Kasumi-1 (cell line): ENCODE measurements at places on chromosomes 4 and X.

- no peak for DNase-seq
Measured at GRCh38 chr4:156815717-156816359, 155.8 kb downstream of the PDGFC start.

GRCh38 chr4:166422475-166422874, 549.4 kb downstream of the TLL1 start:
- no peak for DNase-seq

DNA sequence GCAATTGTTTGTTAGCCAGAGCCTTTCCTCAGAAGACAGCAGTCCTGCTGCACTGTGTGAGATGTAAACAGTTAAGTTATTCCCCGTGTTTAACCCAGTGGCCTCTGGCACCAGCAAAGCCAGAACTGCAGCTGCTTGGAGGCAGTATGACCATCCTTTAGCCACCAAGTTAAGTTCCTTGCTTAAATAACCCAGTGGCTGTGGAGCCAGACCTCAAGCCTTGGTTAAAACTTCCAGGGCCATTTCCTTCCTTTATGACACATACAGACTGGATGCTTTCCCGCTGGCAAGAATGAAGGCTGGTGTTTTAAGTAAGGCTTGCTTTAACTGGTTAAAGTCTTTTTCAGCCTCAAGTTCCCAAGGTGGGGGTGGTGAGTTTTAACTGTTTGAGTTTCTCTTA, 379.8 kb downstream of the DCAF12L2 start:
- DNase-seq = no peak

- DNase-seq = no peak
Measured at GRCh38 chr4:113159942-113160545, 110.6 kb downstream of the ANK2 start.

GRCh38 chrX:44989995-44990770, 117.2 kb downstream of the KDM6A start:
- DNase-seq = no peak

- DNase-seq = no peak
Measured at GRCh38 chr4:3228881-3229280, 20.1 kb upstream of the MSANTD1 start.

- peak; percentile 63 for DNase-seq
Measured at GRCh38 chrX:58025979-58026378, 115.7 kb upstream of the ZXDA start.

- no peak for DNase-seq
Measured at GRCh38 chr4:157221426-157221894, 932 bp downstream of the GRIA2 start.

DNA sequence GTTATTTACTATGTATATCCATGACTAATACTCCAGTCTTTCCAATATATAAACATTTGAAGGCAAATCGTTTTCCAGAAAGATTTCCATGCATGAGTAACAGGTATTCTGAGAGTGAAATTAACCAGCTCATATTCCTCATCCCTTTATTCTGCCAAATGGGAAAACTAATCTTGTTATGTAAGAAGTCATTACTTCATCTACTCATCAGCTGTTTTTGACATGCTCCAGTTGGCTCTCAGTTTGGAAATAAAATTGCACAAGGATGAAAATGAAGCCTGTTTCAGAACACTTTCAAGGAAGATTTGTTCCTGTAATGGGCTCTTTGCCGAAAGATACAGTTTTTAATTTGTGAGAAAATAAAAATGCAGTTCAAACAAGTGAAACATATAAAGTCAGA, 121.9 kb downstream of the KCTD8 start:
- DNase-seq = no peak

DNA sequence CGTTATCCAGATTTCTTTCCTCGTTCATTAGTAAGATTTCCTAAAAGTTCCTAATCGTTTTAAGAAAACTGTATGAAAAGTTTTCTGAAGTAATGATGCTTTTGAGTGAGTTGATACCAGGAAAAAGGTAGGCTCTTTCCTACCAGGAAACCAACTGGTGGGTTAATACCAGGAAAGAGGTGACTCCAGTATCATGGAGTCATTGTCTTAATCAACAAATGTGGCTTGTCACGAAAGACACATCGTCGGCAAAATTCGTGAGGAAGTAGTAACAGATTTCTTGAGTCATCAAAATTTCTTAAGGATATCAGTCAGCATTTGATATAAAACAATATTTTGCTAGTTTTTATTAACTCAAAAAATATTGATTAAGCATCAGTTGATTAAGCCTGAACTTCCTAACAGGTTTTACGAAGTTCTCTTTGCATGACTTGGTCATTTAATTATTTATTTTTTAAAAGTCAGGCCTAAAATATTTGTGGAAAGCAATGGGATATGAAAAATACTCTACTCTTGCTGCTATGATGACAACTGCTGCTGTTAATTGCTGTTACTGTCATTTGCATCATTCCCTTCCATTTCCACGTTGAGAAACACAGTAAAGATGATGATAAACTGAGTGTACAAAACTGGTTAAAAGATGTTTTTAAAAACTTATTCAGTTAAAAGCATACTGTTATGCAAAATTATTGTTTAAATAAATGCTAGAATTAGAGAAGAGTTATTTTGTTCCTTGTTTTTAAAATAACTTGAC, 3.2 kb upstream of the PPBP start:
- DNase-seq = no peak

DNA sequence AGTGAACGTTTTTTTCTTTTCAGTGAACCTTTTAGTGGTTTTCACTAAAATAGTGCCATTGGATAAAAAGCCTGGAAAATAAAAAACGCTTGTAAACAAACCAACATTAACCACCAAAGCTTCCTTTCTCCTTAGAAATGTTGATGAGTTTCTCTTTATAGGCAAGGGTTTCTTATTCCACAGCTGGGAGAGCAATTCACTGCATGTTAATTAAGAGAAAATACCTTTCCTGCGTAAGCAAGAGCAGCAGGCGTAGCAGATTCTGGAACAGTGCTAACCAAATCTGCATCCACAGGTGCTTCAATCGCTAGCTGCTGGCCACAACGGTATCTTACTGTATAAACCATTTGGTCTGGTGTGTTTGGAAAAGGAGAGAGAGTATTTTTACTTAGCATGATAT, 13.3 kb upstream of the AASDH start:
- no peak for DNase-seq

DNA sequence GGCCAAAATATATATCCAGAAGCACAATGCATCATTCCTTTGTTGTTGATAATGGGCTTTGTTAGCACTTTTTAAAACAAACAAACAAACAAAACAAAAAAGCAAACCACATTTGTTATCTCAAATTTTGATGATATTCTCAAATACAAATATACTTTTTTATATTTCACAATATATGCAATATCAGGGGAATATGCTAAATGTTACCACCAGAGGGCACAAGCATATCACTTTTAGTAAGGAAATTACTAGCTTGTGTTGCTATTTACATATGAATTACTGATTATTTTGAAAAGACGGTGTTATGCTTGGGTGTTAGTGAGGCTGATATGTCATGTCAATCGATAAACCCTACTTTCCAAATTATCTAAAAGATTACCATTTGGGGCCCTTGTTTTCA, 29.1 kb downstream of the RIPPLY1 start:
- peak; percentile 39 for DNase-seq

GRCh38 chr4:30208731-30209435, 511.3 kb upstream of the PCDH7 start:
- DNase-seq = no peak

- DNase-seq = no peak
Measured at GRCh38 chr4:81566161-81566591, 94.5 kb upstream of the RASGEF1B start.

DNA sequence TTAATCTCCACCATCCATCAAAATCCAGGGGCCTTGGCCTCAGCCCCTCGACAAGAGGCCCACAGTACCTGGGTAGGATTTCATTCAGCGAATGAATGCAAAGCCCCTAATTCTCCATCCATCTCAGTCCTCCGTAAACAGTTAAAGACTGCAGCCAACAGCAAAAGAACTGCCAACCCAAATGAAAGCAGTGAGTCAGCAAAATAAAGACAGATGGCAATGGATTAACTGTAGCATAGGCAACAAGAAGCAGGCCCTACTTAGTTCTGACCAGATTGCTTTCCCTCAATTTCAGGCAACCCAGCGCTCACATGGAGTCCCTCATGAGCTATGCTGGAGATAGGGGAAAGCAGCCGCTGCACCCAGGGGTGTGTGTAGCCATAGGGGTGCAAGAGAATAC, 21.4 kb downstream of the PLAC1 start:
- DNase-seq = no peak

DNA sequence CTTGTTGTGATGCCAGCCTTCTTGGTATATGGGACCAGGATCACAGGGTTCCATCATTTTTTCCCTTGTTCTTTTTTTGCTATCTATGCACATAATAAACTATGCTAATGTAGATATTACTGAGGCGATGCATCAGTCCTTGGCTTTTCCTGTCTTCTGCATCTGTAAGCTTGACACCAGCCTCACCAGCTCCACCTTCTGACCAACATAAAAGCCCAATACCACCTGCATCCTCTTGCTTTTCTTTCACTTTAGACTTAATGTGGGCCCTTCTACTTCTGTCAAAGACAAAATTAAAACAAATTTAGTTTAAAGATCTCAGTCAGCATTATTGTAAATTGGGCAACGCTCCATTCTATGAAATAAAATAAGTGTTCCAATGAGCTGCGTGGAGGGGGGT, 1718.8 kb upstream of the PCDH10 start:
- DNase-seq = peak; percentile 45

GRCh38 chr4:40737879-40738278, 11.9 kb upstream of the NSUN7 start:
- DNase-seq = no peak

- peak; percentile 51 for DNase-seq
Measured at GRCh38 chr4:185201977-185202962, 1.5 kb downstream of the CFAP97 start.

- DNase-seq = no peak
Measured at GRCh38 chr4:163697121-163697520, 202.6 kb downstream of the TMA16 start.

GRCh38 chr4:188492886-188493285, 353.6 kb downstream of the TRIML1 start:
- no peak for DNase-seq

DNA sequence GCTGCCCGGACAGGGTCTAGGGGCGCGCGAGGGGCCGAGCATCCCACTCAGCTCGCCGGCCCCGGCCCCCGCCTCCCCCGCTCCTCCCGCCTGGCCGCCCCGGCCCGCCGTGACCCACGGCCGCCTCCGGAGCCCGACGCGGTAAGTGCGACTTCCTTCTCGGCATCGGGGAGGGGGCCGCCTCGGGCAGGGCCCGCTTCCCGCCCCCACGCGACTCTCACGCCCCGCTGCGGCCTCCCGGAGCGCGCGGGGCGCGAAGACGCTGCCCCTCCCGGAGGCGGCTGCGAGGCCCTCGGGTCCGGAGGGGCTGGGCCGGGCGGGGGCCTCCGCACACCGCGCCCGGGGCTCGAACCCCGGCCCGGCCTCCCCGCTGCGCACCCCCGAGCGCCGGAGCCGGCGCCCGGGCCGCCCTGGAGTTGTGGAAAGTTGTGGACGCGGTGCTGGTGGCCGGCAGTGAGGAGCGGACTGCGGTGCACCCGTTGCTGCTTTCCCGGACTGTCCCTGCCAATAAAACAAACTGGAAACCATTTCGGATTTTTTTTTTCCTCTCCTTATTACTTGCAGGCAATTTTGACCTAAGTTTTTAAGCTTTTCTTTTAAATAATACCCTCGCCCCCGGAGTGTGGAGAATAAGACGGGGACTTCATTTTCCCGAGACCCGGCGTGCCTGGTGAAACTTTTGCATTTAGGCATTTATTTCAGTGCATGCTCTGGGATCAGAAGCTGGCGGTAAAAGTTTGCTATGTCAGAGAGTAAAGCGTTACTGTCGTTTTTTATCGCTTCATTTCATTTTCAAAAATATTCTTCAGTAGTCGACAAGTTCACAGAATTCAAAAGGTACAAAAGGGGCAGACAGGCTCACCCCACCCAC, 13.0 kb upstream of the TMEM156 start:
- peak; percentile 55 for DNase-seq
